ENCODE measurements at places on chromosomes 1 and 21. TPM values are rescaled to one million over a fixed set of nuclear protein-coding genes. Genes with fewer than 3 reads are reported as not detected.

GRCh38 chr1:36606641-36607262 is 124.0 kb upstream of the CSF3R start:
- H3K27me3 ChIP-seq, result peaks cover 75% of the 10 kb centered on the region
- H3K36me3 ChIP-seq, result no peaks in the 10 kb centered on the region

The SERPINC1 gene
- not detected for total RNA-seq

The HCN3 gene
- total RNA-seq, result 1.2 TPM

- no peaks in the 10 kb centered on the region for H3K36me3 ChIP-seq
- peaks cover 2% of the 10 kb centered on the region for H3K27me3 ChIP-seq
- no peak overlapping the region for H3K27ac ChIP-seq
- no peaks in the 10 kb centered on the region for H3K4me1 ChIP-seq
These were observed 19.1 kb downstream of the FMO1 start for GRCh38 chr1:171267391-171267790.

GRCh38 chr1:98389809-98390208 is 271.7 kb upstream of the SNX7 start:
- H3K4me1 ChIP-seq, result no peaks in the 10 kb centered on the region
- H3K27ac ChIP-seq, result no peak overlapping the region
- no peak overlapping the region for H3K4me3 ChIP-seq
- no peak for DNase-seq
- no peaks in the 10 kb centered on the region for H3K36me3 ChIP-seq

DNA sequence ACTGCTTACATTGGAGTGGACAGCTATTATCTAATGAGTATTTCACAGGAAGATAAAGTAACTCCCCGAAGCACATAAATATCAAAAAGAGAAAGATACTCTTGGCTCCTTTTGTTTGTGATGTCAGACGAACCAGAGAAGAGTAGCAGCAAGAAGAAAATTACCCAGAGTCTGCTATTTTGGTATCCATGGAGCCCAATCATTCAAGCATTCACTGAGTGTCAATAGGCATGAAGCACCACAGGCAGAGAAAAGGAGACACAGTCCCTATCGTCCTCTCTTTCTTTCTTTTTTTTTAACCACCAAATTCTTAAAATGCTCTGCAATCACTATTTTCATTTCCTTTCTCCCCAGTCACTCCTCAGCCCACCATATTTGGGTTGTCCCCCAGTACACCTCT is 22.2 kb downstream of the THEMIS2 start:
- H3K27me3 ChIP-seq, result no peaks in the 10 kb centered on the region
- H3K27ac ChIP-seq, result no peak overlapping the region
- DNase-seq, result no peak
- peaks cover 83% of the 10 kb centered on the region for H3K36me3 ChIP-seq
- no peaks in the 10 kb centered on the region for H3K4me1 ChIP-seq

DNA sequence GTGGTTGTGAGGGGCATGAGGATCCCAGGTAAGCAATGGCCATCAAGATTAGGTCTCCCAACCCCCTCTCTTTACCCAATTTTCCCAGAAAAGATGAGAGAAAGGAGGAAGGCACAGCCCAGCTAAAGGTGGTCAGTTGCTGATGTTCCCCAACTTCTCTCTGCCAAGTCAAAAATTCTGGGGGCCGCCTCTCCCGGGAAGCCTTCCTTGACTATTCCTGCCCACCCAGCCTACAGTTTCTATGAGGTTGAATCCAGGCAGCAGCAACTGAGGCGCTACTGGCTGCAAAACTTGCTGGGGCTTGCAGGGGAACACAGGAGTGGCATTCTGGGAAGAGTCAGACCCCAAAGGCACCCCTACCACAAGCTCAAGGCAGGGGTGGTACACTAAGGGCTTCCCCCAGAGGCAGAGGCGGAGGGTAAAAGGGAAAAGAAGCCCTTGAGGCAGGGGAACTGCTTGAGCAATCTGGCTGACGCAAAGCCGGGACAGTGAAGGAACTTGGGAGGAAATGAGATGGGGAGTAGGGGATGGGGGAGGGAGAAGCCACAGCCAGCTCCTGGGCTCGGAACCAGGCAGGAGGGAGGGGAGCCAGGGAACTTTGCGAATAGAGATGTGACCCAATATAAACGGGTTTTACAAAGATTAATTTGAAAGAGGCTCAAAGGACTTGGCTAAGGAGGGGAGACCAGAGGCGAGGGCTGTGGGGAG is 31.2 kb downstream of the SDC3 start:
- DNase-seq, result peak; percentile 71
- no peak overlapping the region for H3K4me3 ChIP-seq
- H3K27me3 ChIP-seq, result no peaks in the 10 kb centered on the region
- H3K4me1 ChIP-seq, result peaks cover 22% of the 10 kb centered on the region
- H3K36me3 ChIP-seq, result peaks cover 31% of the 10 kb centered on the region

DNA sequence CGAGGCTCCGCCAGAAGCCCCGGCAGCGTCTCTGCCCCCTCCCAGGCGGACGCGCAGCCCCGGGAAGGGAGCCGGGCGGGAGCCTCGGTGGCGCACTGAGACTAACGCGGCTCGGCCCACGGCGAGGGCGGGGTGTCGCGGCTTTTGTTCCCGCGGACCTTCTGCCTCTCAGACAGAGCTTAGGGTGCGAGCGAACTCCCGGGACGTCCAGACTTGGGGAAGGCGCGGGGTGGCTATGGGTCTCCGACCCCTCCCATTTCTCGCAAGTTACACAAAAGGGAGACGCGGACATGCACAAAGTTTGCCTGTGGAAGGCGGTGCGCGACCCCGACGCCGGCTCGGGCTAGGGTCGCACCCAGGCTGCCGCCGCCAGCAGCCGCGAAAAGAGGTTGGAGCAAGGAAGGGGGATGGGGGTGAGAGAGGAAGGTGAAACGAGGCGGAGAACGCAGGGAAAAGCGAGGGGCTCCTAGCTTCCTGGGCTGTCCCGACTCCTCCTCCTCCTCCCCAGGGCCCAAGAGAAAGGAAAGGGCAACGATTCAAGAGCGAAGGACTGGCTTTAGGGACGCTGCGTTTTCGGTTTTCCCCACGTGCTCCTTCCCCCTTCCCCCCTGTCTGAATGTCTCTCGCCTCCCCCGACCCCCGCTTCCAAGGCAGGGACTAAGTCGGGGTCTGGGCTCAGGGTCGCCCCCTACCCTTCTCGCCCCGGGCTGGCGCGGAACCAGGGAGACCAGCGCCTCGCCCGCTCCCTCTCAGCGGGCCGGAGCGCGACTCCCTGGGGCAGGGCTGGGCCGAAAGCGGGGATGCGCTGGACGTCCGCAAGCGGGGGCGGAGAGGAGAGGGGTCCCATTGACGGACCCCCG is 729 bp downstream of the APP start:
- H3K36me3 ChIP-seq, result no peaks in the 10 kb centered on the region
- no peaks in the 10 kb centered on the region for H3K27me3 ChIP-seq
- peak overlapping the region; percentile 94 for H3K27ac ChIP-seq
- peaks cover 56% of the 10 kb centered on the region for H3K4me1 ChIP-seq
- peak overlapping the region; percentile 95 for H3K4me3 ChIP-seq

The HES3 gene
- not detected for total RNA-seq

The ATP6V0B gene
- total RNA-seq, result 80.6 TPM

The CATSPERE gene
- 0.58 TPM for total RNA-seq

The HSPA6 gene
- total RNA-seq, result 0.58 TPM

The MAEL gene
- 1.4 TPM for total RNA-seq

GRCh38 chr1:154567386-154568156 is at the start of gene CHRNB2:
TSS of gene CHRNB2 (plus strand) at chr1:154567778. CDS start at chr1:154568045, 267 bp downstream.
- peaks cover 36% of the 10 kb centered on the region for H3K27me3 ChIP-seq
- peaks cover 12% of the 10 kb centered on the region for H3K4me1 ChIP-seq
- peak within 1 kb of the TSS; percentile 47 for H3K4me3 ChIP-seq
- DNase-seq, result peak; percentile 71

DNA sequence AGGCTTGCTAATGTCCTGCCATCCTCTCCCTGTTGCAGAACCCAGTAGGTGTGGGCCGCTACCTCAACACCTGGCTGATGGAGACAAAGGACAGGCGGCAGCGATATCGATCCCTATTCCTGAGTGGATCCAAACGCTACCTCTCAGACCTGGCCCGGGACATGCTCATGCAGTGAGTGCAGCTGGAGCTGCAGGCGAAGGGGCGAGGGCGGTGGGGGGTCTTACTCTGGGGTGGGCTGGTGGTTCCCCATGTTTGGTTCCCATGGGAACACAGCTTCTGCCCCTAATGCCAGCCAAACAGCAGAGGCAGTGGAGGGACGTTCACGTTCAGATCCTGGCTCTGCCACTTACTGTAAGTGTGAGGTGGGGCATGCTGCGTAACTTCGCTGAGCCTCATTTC is 15.8 kb upstream of the TTC22 start:
- H3K27ac ChIP-seq, result no peak overlapping the region
- H3K4me1 ChIP-seq, result no peaks in the 10 kb centered on the region
- no peaks in the 10 kb centered on the region for H3K36me3 ChIP-seq
- no peak for DNase-seq

DNA sequence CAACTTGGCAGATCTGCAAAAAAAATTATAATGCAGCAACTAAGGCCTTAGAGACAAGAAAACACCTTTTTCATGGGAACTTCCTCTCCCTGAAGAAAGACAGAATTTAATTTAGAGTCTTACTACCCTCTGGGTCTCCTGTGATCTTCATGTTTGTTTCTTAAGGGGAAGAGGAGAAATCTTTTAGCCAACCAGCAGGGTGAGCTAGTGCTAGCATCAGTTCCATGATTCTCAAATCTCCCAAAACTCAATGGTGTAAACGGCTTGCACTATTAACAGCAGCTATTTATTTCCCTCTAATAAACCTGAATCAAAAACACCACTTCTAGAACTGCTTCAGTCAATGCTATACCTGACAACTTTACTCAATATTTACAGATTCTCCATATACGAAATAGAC is 3.8 kb downstream of the ZNF644 start:
- H3K4me3 ChIP-seq, result no peak overlapping the region
- no peaks in the 10 kb centered on the region for H3K27me3 ChIP-seq
- H3K4me1 ChIP-seq, result peaks cover 88% of the 10 kb centered on the region
- H3K36me3 ChIP-seq, result no peaks in the 10 kb centered on the region

DNA sequence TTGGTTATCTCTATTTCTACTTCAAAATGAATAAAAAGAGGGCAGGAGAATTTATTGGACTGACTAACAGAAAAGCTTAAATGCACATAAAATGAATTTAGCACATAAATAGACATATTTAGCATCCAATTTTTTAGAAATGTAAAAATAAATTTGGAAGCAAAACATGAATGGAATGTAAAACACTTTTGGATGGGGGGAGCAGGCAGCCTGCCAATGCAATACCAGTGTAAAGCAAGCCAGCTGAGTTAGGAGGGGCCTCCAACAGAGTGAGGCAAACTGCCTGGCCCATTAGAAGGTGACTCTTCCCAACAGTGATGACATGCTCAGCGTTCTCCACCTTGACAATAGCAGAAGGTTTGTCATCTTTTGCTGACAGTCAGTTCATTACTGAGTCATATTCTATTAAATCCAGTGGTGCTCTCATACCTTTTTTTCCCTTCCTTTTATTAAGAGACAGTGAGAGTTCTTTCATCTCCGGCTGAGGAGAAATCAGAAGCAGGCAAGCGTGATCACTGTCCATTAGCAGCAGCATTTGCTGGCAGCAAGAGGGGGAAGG is 19.5 kb upstream of the EXO1 start:
- DNase-seq, result no peak
- no peak overlapping the region for H3K27ac ChIP-seq
- H3K36me3 ChIP-seq, result no peaks in the 10 kb centered on the region
- peaks cover 6% of the 10 kb centered on the region for H3K4me1 ChIP-seq
- peaks cover 8% of the 10 kb centered on the region for H3K27me3 ChIP-seq

The KIF17 gene
- total RNA-seq, result 4.6 TPM

The CLCA4 gene
- 0.27 TPM for total RNA-seq

Measured in left ventricle myocardium inferior (tissue), 1 donor.